ENCODE measurements at places on chromosomes 12 and 14.

- no peaks in the 10 kb centered on the region for H3K36me3 ChIP-seq
- peak overlapping the region; percentile 60 for H3K4me3 ChIP-seq
- peaks cover 35% of the 10 kb centered on the region for H3K27me3 ChIP-seq
- H3K27ac ChIP-seq: no peak overlapping the region
Observed at GRCh38 chr12:41190338-41190737, 2.2 kb downstream of the PDZRN4 start.

- peak within 1 kb of the TSS; percentile 29 for H3K4me3 ChIP-seq
- DNase-seq: peak; percentile 72
- no peak within 1 kb of the TSS for H3K27ac ChIP-seq
- no peaks in the 10 kb centered on the region for H3K36me3 ChIP-seq
Observed at GRCh38 chr12:51591016-51591901, at the start of gene SCN8A. SCN8A (plus strand) TSS chr12:51591233; CDS start chr12:51662818, 71,585 bp downstream.

GRCh38 chr12:75939016-75939642 is 92.4 kb downstream of the PHLDA1 start:
- H3K4me3 ChIP-seq: no peak overlapping the region
- H3K27me3 ChIP-seq: peaks cover 4% of the 10 kb centered on the region
- H3K27ac ChIP-seq: no peak overlapping the region
- H3K4me1 ChIP-seq: no peaks in the 10 kb centered on the region

GRCh38 chr12:75260316-75260715 is 50.7 kb upstream of the KCNC2 start:
- H3K4me1 ChIP-seq: no peaks in the 10 kb centered on the region
- no peak for DNase-seq
- no peaks in the 10 kb centered on the region for H3K36me3 ChIP-seq
- H3K27me3 ChIP-seq: no peaks in the 10 kb centered on the region
- H3K4me3 ChIP-seq: no peak overlapping the region

DNA sequence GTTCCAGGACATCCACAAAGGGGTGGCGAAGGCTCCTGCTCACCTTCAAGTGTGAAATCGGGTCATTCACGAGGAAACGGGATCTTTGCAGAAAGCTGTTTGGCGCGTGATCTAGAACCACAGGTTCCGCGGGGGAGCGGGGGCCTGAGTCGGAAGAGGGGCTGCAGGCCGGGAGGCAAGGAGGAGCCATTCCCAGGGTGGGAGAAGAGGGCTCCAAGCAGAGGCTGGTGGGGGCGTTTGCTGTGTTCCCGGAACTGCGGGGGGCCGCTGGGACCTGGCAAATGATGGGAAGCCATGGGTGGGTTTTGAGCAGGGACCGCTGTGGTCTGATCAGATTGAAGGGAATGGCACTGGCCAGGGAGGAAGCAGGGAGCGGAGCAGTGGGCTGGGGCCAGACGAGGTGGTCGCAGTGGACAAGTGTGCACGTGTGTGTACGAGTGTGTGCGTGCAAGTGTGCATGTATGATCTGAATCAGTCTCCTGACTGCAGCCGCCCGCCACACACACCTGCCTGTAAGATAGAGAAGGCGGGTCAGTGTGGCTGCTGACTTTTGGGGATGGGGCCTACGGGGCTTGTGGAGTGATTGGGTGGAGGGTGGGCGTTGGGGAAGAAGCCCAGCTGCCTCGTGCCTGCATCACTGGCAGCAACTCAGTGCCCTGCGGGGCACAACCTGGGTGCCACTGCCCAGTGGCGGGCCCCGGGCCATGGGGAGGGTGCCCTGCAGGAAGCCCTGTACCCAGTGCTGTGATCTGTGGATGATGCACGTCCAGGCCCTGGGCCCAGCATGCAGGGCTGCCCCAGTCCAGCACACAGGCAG is 141.9 kb downstream of the KIF26A start:
- H3K27ac ChIP-seq: no peak overlapping the region
- no peak for DNase-seq
- H3K27me3 ChIP-seq: peaks cover 19% of the 10 kb centered on the region
- H3K4me3 ChIP-seq: no peak overlapping the region
- no peaks in the 10 kb centered on the region for H3K36me3 ChIP-seq
- no peaks in the 10 kb centered on the region for H3K4me1 ChIP-seq

DNA sequence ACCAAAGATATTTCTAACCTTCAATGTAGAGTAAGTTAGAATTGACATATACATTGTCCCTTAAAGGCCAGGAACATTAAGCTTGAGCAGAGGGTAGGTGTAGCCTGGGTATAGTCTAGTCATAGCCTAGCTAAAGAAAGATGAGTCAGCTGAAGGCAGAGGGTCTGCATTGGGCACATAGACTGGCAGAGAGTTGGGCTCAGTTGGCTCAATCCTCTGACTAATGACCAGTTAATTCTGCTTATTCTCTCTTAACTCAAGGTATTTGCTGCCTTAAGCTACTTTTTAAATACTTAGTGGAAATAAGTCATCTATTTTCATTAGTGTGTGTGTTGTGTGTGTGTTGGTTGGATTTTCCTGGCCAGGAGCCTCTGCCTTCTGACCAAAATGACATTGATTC is 467.1 kb downstream of the RAD51B start:
- H3K36me3 ChIP-seq: no peaks in the 10 kb centered on the region
- H3K27ac ChIP-seq: no peak overlapping the region
- DNase-seq: no peak
- peaks cover 44% of the 10 kb centered on the region for H3K4me1 ChIP-seq

- H3K36me3 ChIP-seq: no peaks in the 10 kb centered on the region
- no peaks in the 10 kb centered on the region for H3K4me1 ChIP-seq
- H3K27me3 ChIP-seq: peaks cover 49% of the 10 kb centered on the region
- H3K27ac ChIP-seq: no peak overlapping the region
- H3K4me3 ChIP-seq: no peak overlapping the region
- DNase-seq: no peak
Observed at GRCh38 chr14:36514278-36515104, 5.5 kb downstream of the NKX2-1 start.

DNA sequence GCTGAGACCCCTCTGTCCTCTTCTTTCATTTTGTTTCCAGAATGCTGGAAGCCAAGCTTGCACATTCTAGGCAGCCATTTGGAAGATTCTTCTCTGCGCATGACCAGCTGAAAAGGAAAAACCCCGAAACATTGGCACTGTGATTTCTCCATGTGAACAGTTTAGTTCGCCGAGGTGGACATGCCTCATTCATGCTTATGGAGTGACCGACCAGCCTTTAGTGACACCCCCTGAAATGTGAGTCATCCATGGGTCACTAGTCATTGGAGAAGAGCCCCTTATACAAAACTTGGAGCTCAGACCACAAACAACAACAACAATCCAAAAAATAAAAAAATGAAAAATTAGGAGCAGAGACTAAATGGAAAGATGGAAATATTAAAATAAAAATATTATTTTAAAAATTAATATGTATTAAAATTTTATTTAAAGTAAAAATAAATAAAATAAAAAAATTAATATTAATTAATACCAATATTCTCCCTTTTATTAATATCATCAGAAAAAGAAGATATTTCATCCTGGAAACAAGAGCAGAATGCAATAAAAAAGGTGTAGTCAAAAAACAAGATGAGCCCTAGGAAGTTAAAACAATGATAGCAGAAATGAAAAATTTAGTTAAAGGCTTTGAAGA is 9.5 kb upstream of the KRT7 start:
- no peak overlapping the region for H3K4me3 ChIP-seq
- H3K27ac ChIP-seq: no peak overlapping the region
- H3K27me3 ChIP-seq: peaks cover 8% of the 10 kb centered on the region
- no peaks in the 10 kb centered on the region for H3K4me1 ChIP-seq

DNA sequence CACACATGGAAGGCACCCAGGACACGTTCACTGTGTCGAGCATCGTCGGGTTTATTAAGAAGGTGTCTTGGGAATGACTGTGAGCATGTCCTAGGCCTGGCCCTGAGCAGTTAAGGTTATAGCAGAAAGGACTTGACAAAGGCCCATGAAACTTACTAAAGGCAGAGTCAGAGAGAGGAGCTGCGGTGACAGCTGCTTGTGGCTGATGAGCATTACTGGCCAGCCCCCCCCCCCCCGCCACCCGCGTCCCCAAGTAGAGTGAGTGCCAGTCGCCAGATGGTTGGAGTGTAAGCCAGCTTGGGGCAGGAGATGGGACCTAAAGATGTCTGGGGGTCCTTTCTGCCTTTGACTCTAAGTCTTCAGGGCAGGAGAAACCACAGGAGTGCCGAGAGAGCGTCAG is 169.9 kb downstream of the TSPAN9 start:
- H3K4me1 ChIP-seq: peaks cover 23% of the 10 kb centered on the region
- H3K27ac ChIP-seq: no peak overlapping the region
- peaks cover 7% of the 10 kb centered on the region for H3K27me3 ChIP-seq
- no peak for DNase-seq
- H3K36me3 ChIP-seq: no peaks in the 10 kb centered on the region

GRCh38 chr14:102012336-102012735 is 48.0 kb downstream of the DYNC1H1 start:
- no peak for DNase-seq
- no peak overlapping the region for H3K27ac ChIP-seq
- H3K4me1 ChIP-seq: no peaks in the 10 kb centered on the region
- no peak overlapping the region for H3K4me3 ChIP-seq
- H3K27me3 ChIP-seq: no peaks in the 10 kb centered on the region

GRCh38 chr12:59122784-59123183 is 202.5 kb upstream of the LRIG3 start:
- H3K36me3 ChIP-seq: no peaks in the 10 kb centered on the region
- no peak overlapping the region for H3K27ac ChIP-seq
- H3K4me3 ChIP-seq: no peak overlapping the region
- H3K27me3 ChIP-seq: no peaks in the 10 kb centered on the region
- H3K4me1 ChIP-seq: no peaks in the 10 kb centered on the region

DNA sequence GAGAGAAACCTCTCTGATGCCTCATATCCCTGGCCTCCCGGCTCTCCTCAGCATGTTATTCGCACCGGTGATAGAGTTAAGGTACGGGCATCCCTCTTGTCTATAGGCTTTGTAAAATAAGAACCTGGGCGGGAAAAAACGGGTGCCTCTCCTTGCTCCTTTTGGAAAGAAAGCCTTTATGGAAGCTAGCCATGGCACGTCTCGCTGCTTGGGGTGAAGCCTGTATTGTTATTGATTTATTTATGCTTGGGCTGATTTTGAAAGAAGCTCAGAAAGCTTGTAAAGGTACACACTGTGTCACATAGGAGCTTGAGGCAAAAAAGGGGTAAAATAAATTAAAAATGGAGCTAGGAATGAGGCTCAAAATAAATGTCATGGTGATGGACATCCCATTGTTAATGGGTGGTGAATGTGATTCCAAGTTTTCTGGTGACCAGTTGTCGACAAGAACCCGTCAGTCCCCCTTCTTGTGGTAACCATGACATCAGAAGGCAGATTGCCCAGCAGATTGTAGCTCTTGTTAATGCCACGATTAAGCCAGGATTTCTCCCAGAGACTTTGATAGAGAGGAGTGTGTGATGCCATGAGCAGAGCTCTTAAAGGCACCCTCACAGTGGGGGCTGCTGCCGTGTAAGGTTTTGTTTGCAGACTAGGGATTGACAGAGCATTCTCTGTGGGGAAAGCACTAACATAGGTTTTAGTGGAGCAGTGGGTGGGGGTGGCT is 50.4 kb upstream of the ASPG start:
- no peak overlapping the region for H3K4me3 ChIP-seq
- no peak for DNase-seq
- H3K36me3 ChIP-seq: no peaks in the 10 kb centered on the region
- H3K4me1 ChIP-seq: no peaks in the 10 kb centered on the region

DNA sequence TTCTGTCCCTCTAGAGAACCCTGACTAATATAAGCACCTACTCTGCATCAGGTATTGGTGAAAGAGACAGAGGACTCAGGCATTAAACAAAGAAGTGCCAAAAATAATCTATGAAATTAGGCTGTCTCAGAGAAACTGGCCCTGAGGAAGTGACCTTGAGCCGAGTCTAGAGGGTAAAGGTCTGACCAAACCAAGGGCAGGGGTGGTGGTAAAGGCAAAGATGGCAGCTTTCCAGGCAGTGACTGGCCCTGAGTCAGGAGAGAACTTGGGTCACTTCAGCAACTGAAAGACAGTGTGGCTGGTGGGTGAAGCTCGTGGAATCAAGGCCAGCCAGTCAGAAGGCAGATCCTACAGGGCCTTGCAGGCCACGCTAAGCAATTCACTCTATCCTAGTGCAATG is 30.6 kb downstream of the CDKL1 start:
- no peak for DNase-seq
- H3K27me3 ChIP-seq: no peaks in the 10 kb centered on the region
- no peak overlapping the region for H3K4me3 ChIP-seq
- H3K4me1 ChIP-seq: peaks cover 7% of the 10 kb centered on the region
- no peaks in the 10 kb centered on the region for H3K36me3 ChIP-seq

DNA sequence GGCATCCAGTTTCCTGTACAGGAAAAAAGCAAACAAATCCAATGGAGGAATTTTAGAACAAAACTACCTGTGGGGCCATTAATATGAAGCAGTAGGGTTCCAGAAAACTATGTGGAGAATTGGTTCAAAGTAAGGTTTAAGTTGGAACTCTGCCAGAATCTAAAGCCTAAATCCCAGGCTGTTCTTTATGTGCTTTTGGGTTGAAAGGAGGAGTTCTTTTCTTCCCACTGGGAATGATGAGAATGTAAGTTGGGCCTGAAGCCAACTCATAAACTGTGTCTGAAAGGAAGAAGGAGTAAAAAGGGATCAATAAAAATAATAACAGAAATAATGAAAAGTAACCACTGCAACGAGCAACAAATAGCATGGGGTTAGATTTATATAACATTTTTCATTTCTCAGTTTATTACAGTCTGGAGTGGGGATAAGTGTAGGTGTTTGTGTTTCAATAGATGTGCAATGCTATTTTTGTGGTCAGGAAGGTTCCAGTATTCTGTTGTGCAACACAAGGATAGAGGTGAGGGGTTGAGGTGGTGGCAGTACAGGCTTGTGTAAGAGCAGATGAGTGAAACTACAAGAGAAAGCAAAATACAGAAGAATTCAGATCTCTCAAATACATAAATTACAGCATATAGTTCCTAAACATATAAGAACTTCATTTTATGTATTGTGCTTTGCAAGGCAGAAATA is 373.6 kb downstream of the EMP1 start:
- no peak for DNase-seq
- peaks cover 6% of the 10 kb centered on the region for H3K27me3 ChIP-seq
- H3K4me3 ChIP-seq: no peak overlapping the region
- H3K36me3 ChIP-seq: no peaks in the 10 kb centered on the region
- H3K4me1 ChIP-seq: no peaks in the 10 kb centered on the region
- no peak overlapping the region for H3K27ac ChIP-seq

GRCh38 chr14:51550636-51551035 is 101.1 kb upstream of the FRMD6 start:
- H3K4me1 ChIP-seq: no peaks in the 10 kb centered on the region
- DNase-seq: no peak
- peaks cover 1% of the 10 kb centered on the region for H3K27me3 ChIP-seq
- H3K27ac ChIP-seq: no peak overlapping the region
- no peaks in the 10 kb centered on the region for H3K36me3 ChIP-seq

DNA sequence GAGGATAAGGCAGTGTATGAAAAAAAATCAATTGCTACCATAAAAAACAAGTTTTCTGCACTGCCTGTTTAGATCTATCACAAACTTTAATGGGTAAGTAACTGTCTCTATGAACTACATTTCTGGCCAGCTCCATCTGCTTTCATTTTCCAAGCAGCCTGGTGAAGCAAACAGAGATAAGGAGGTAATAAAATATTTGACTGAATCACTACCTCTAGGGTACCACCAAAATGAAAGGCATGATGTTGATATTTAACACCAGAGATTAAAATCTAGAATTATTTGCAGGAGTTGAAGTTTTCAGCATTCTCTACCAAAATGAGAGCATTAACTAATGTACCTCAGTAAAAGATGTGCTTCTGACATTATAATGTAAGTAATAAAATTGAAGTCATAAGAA is 863.5 kb upstream of the MGAT4C start:
- no peaks in the 10 kb centered on the region for H3K4me1 ChIP-seq
- no peaks in the 10 kb centered on the region for H3K36me3 ChIP-seq
- no peak for DNase-seq
- no peaks in the 10 kb centered on the region for H3K27me3 ChIP-seq
- H3K4me3 ChIP-seq: no peak overlapping the region
